Right forelimb (tissue), 1 donor: ENCODE measurements at places on chromosomes 7 and 10.

DNA sequence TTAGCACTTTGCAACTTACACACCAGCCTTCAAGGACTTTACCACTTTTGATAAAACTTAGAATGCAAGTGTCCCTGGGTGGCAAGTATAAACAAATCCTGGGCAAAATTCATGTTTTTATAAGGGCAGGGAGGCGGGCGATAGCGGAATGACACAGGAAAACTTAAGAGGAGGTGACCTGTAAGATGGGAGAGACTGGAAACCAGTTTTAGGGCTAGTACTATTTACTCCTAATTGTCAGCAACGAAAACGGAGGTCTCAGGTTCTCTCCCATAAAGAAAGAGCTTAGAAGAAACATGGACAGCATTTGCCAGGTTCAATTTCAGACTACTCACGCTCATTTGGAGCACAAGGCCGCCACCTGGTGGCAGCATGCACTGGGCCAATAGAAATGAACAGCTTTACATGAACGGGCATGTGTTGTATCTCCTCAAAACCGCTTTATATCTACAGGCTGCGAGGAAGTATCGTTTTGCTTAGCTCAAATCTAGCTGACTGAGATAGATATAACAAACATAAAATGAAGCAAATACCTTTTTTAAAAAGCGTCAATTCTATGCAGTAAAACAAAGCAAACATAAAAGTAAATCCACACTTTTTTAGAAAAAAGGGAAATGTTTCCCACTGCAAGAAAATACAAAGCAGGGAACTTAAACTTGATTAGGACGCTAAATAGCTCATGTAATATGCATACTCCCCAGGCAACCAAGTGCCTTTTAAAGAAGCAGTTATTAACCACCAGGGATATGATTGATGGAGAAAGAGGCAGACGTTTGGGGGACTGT is 37.6 kb upstream of the SVOPL start:
- DNase-seq = peak; percentile 89

- no peak for DNase-seq
Measured at GRCh38 chr7:139829025-139829774, at the start of gene TBXAS1. TBXAS1 (plus strand) TSS chr7:139829264; CDS start chr7:139829391, 127 bp downstream.

GRCh38 chr10:33506391-33506790 is 171.9 kb upstream of the NRP1 start:
- DNase-seq = no peak

DNA sequence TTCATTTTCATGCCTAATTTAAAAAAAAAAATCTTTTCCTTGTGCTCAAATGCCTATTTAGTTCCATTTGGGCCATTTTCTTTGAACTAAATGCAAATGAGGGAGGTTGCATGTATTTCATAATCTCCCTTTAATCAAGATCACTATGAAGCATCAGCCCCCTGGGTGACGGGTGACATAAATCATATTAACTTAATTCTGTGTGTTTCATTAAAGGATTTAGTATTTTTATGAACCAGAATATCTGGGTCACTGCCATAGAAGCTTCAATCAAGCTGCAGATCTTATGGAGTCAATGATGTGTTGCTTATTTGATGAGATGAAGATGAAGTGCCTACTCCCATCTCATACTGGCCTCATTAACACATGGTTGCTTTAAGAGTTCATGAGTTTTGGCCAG is 301.9 kb upstream of the PRKCQ start:
- DNase-seq = no peak

DNA sequence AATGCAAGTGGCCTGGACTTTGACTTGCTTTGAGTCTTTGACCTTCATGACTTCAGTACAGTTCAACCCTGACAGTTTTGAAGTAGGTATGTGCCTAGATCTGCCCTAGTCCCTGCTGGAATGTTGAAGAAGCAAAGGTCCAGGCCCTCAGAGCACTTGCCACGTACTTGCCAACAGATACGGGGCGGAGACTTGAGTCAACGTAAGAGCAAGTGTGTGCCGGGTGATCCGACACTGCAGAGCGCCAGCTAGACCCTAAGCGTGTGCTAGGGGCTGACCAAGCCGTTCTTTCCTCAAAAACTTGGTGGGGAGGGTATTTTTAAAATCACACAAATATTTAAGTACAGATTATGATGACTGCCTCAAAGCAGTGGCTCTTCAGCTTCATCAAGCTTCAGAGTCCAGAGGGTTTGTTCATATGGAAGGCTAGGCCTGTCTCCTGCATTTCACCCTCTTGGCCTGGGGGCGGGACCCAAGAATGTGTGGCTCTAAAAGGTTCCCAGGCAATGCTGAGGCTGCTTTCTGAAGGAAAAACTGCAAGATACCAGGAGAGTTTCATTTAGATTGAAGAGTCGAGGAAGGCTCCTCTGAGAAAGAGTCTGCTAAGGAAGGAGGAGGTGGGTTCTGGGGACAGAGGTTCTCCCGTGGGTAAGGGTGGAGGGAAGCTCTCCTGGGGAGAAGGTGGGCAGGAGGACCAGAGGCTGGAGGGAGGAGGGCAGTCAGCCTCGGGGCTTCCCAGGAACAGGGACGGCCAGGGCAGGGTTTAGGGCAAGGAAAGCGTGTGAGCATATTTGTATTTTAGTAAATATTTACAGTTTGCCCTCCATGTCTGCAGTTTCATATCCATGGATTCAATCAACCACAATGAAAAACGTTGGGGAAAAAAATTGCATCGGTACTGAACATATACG is 160.3 kb downstream of the EGFR start:
- DNase-seq = no peak

- DNase-seq = no peak
Measured at GRCh38 chr7:87432536-87432935, 42.9 kb downstream of the ABCB4 start.

DNA sequence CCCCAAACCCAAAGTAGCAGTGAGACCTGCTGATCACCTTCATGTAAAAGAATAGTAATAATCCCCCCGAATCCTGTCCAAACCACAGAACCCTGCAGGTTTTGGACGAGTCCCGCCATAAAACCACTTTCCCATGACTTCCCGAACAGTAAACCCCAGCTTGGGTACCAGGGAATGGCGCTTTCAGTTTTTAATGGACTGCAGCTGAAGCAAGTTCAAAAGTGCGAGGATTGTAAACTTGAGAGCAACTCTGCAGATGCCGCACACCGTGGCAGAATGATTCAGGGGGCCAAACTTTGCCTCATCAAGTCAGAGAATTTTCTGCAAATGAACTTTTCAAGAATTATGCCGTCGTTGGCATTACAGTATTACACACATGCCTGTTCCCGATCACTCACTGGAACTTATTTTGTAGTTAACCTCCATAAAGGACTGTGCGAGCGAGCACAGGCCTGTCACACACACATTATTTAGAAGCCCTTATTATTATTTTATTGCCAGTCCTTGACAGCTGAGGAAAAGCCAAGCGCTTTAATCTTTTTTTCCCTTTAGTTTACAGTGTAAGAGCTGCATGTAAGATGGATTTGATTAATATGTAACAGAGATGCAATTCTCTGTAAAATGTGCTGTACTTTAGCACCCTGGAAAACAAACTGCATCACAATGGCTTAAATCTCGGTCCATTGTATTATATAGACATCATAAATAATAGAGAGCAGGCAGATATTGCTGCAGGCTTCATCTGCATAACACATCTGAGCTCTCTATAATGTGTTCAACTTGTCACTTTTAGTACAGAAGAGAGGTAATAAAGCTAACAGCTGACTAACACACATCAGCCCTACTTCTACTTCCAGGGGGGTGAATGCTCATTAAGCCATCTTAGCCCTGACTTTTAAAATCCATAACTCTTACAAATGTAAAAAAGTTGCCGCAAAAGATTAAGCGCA is 493.5 kb upstream of the GALNT17 start:
- DNase-seq = no peak

DNA sequence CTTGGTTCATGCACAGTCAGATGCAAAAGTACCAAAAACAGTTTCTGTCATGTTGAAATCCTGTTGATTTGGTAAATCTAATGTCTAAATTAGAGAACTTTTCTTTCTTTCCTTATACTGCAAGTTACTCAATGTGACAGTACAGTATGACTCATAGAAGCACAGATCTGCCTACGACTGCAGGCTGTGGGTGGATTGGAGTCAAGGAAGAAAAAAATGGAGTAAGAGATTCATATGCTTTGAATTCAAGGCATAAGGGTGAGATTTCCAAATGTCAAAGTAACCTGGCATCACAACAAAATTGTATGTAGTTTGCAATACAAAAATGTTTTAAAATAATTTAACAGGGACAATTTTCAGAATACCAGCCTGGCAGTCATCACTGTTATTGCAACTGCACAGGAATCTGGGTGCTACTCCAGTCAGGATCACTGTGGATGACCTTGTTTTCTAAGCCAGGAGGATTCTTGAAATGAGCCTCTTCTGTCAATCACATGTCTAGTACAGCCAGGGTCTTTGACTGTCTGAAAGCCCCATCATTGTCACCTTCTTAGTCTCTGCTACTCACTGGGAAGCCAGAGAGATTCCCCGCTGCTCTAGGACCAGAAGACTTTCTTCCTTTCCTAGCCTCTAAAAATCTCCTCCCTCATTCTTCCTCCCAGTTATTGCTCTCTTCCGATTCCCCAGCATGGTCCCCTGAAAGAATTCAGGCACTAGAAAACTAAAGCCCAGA is 83.6 kb downstream of the CD36 start:
- DNase-seq = no peak

DNA sequence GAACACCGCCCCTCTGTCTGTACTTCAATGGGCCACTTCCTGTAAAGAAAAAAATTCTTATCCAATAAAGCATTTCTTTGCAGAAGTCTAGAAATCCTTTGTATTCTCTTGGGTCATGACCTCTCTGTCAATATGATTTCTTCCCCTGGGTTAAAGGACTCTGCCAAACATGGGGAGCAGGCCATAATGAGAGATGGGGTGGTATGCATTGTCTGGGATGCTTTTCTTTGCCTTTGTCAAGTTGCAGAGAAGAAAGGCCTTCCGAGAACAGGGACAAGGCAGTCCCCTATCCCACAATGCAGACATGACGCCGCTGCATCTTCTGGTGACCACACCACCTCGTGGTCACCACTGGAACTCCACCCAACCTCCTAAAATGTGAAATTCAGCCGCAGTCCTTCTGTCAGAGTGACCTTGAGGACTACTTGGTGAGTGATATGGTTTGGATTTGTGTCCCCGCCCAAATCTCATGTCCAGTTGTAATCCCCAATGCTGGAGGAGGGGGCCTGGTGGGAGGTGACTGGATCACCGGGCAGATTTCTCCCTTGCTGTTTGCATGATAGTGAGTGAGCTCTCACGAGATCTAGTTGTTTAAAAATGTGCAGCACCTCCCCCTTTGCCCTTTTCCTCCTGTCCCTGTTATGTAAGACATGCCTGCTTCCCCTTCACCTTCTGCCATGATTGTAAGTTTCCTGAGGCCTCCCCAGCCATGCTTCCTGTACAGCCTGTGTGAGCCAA is 15.2 kb upstream of the FRMPD2 start:
- peak; percentile 59 for DNase-seq

DNA sequence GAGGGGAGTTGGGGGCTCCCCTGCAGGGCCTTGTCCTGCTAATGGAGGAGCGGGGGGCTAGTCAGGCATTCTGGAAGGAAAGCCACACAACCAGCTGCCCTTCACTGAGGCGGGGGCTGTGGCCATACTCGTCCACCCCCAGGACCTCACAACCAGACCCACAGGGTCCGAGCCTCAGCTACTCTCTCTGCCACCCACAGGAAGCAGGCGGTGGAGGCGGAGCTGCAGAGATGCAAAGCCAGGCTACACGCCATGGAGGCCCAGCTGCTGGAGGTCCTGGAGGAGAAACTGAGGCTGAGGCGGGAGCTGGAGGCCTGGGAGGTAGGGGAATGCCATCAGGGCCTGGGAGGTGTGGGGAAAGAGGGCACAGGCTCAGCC is 3.1 kb downstream of the ABHD11 start:
- DNase-seq = no peak

- peak; percentile 77 for DNase-seq
Measured at GRCh38 chr10:44963772-44964633, 4.4 kb downstream of the RASSF4 start.

DNA sequence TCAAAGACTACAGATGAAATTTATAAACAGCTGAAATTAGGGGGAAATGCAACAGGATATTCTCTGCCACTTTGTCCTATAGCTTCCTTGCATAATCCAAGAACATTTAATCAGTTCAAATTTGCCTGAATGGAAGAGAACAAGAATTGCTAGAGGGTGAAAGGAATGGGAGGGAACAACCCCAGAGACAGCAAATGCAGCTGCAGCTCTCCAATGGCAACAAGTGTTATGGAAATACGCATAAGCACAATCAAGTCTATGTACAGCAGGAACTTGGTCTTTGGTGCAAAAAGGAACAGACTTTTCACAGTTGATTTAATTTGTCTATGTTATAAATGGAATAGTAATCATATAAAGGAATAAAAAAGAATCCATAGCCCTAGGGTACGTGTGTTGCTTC is 269.0 kb upstream of the ETV1 start:
- DNase-seq = no peak

DNA sequence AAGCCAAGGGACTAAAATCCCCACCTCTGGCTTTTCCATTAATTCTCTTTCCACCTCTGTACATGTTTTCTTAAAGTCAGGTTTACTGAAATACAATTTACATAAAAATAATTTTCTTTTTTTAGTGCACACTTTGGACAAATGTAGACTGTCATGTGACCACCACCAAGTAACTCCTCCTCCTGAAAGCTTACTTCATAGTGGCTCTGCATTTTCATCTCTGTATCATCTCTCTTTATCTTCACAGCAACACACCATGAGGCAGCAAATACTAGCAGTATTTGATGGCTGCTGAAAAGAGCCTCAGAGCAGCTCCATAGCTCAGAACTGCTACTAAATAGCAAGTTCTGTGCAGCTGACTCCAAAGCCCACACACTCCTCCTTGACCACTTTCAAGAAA is 17.3 kb downstream of the WDFY4 start:
- no peak for DNase-seq

- DNase-seq = no peak
Measured at GRCh38 chr10:101972761-101973160, 83.2 kb downstream of the ARMH3 start.

GRCh38 chr10:25912866-25913265 is 21.2 kb upstream of the MYO3A start:
- DNase-seq = no peak

DNA sequence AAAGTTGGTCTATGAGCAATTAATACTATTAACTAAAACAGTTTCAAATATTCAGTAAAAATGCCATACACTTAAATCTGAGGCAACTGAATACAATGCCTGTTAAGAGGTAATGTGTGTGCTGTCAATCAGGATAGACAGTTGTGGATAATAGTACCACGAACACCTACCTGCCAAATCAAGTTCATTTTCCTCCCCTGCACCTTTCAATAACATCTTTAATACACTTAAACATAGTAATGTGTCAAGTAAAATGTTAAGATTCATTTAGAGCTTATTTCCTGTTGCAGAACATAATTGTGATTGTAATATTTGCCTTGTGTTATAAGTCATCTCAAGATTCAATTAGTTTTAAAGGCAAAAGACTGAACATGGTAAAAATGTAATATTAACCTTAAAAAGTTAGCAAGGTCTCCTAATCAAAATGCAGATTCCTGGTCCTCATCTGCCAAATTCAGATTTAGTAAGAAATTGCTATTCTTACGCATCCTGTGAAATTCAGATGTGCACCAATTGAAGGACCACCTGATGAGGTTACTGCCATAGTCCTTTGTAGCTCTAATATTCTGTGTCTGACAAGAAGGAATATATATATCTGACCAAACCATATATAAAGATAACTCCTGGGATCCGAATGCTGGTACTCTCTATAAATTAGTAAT is 37.1 kb downstream of the COL1A2 start:
- no peak for DNase-seq
